T follicular helper cell (primary cell): ENCODE measurements at places on chromosomes 6 and 20.

GRCh38 chr6:135324531-135324930 is 143.4 kb downstream of the MYB start:
- DNase-seq = no peak

- no peak for DNase-seq
These were observed 93.2 kb downstream of the CLVS2 start for GRCh38 chr6:123089226-123089625.

DNA sequence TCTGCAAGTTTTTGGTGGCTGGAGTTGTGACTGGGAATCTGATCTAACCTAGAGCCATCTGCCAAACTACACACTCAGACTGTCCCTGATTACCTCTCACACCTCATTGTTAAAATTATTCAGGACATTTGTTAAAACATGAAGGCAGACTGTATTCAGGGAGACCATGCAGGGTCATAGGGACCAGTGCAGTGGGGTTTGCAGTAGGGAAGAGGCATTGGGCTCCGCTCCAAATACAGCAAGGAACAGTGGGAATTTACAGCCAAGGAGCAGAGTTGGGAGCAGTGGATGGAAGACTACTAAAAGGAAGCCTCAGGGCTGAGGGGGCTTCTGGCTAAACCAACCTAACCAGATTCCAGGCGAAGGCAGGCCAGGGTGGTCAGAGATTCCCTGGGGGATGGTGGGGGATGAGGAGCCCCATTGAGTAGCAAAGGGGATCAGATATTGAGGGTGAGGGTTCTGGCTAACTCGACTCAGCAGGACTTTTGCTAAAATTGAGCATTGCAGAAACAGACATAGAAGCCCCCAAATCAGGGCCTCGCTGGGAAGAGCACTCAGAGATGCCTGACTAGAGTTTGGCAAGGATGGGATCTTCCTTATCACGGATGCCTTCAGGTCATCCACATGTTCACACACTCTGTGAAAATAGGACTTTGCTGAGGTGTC is 172.0 kb downstream of the ZDHHC14 start:
- DNase-seq = no peak

GRCh38 chr6:72941263-72941662 is 284.0 kb downstream of the KHDC1L start:
- no peak for DNase-seq

- no peak for DNase-seq
These were observed 158.3 kb downstream of the SYCP2 start for GRCh38 chr20:59774921-59775686.
